Activated CD4-positive, alpha-beta T cell treated with anti-CD3 and anti-CD28 coated beads, Interleukin-2, amount 50 U/mL, for 24 hours (primary cell): ENCODE measurements at places on chromosomes 13 and 19.

GRCh38 chr13:100125946-100126345 lies 37.1 kb downstream of the PCCA start:
- no peak for DNase-seq

DNA sequence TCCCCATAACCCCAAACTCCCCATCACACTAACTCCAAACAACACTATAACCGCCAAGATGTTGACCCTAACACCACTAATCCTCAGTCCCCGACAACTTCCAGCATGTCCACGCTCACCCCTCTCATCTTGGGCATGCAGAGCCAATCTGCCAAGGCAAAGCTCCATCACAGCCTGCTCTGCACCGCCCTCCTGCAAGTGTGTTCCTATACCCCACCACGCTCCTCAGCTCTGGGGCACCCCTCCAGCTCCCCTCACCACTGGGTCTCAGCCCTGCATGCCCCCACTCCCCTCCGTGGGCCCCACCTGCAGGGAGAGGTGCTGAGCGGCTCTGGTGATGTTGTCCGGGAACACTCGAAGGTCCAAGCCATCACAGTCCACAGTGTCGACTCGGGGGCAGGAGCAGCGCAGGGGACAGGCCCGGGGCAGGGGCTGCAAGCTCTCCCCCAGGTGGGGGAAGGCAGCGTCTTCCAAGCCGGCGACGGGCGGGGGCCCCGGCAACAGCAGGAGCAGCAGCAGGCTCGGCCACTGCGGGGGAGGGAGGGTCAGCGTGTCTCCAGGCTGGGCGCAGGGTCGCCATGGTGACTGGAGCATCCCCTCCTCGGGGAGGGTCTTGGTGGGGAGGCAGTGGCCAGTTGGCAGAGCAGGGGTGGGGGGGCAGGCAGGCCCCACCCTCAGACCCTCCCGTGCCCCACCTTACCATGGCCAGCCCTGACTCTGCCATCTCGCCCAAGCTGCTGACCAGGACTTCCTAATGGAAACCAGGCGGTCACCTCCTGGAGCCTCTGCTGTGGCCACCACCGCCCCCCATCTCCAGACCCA lies 527 bp downstream of the PODNL1 start:
- no peak for DNase-seq

GRCh38 chr19:4976401-4977298 lies 7.7 kb downstream of the KDM4B start:
- no peak for DNase-seq

- DNase-seq: no peak
These were observed 10.2 kb upstream of the KPTN start for GRCh38 chr19:47494211-47494547.

- DNase-seq: no peak
These were observed 5.5 kb downstream of the ARRDC5 start for GRCh38 chr19:4897146-4897545.

GRCh38 chr13:103531278-103531677 lies 465.1 kb upstream of the SLC10A2 start:
- no peak for DNase-seq

DNA sequence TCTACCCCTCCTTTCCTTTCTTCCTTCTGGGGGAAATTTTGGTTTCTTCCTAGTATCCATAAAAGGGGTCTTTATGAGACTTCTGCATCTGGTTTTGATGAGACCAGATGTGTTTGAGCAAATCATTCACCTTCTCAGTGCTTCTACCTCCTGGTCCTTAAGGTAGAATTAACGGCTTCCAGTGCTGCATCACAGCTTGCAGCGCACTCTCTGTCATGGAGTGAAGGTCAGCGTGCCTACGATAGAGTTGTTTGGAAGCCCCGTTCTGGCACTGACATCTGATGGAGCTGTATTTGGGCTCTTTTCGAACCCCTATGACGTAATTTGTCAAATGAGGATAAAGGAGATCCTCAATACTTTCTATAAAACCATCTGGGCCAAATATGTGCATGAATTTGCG lies 164.2 kb downstream of the MTUS2 start:
- no peak for DNase-seq

- peak; percentile 21 for DNase-seq
These were observed 11.3 kb downstream of the STAP2 start for GRCh38 chr19:4327252-4327876.

- DNase-seq: no peak
These were observed 190.0 kb upstream of the GPR12 start for GRCh38 chr13:26950546-26950945.

- DNase-seq: no peak
These were observed 1.2 kb upstream of the SBK2 start for GRCh38 chr19:55538132-55538531.

GRCh38 chr13:61466280-61466679 lies 50.6 kb upstream of the PCDH20 start:
- no peak for DNase-seq

DNA sequence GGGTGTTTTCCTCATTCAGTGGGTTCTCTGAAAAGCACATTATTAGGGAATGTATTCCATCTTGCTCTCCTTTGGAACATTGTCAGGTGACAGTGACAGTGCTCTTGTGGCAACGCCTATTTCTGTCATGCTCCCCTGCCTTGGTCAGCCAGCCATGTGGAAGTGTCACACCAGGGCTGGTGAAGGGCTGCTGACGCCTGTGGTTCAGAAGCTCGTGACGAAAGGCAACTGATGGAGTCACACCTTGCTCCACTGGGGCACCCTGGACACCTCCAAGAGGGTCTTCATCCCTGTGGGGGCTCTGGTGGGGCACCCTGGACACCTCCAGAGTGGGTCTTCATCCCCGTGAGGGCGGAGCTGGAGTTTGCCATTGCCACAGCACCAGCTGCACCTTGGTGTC lies 68.9 kb upstream of the GPR183 start:
- no peak for DNase-seq

DNA sequence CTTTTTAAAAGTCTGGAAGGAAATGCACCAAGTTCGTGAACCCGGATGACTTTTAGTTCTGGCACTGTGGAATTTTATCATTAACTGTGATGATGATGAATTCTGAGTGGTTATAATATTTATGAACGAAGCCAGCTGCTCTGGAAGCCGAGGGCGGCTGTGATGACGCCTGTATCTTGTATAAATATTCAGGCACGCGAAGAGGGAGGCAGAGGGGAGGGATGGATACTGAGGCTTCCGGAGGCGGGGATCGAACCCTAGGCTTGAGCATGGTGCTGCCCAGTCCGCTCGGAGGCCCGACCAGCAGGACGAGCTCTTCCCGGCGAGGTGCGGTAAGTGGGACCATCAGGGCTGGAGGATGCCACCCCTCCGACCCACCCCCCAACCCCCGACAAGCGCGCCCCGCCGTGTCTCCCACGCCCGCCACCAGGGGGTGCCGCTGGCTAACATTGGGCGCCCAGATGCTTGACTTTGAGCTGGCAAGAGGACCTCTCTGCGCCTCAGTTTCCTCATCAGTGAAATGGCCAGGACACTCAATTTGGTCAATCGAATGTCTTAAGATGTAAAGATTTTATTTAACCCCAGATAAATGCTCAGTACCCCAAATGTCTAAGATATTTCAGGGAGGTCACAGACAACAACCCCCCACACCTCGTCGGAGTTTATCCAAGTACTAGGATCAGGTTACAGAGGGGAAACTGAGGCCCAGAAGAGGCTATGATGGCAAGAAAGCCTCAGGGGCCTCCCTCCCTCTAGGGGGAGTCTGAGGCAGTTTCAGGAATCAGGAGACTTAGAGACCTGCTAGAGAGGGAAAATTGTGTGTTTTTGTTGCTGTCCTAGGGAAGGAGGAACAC lies 4.5 kb upstream of the RAB3A start:
- DNase-seq: peak; percentile 32

DNA sequence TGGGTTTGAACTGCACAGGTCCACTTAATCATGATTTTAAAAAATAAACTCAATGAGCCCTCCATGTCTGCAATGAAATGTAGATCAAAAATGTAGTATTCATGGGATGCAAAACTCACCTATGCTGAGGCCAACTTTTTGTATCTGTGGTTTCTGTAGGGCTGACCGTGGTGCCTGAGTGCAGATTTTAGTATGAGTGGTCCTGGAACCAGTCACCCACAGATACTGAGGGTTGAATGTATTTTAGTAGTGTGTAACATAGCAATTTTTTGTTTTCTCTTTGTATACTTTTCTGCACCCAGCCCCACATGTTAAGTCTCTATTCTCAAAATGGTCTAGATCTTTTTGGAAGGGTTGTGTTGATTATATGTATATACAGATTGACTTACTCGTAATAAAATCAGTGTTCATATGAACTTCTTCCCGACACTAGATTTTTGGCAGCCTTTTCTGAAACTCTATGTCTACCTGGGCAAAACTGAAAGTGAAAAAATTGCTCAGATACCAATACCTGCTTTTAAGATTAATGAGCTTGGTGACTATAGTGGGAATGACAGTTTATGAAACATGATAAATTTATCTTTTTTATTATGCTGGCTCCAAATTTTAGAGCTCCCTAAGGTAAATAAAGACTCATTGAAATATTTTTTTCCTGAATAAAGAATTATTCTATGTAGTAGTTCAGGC lies 51.6 kb downstream of the DNAJC15 start:
- no peak for DNase-seq

DNA sequence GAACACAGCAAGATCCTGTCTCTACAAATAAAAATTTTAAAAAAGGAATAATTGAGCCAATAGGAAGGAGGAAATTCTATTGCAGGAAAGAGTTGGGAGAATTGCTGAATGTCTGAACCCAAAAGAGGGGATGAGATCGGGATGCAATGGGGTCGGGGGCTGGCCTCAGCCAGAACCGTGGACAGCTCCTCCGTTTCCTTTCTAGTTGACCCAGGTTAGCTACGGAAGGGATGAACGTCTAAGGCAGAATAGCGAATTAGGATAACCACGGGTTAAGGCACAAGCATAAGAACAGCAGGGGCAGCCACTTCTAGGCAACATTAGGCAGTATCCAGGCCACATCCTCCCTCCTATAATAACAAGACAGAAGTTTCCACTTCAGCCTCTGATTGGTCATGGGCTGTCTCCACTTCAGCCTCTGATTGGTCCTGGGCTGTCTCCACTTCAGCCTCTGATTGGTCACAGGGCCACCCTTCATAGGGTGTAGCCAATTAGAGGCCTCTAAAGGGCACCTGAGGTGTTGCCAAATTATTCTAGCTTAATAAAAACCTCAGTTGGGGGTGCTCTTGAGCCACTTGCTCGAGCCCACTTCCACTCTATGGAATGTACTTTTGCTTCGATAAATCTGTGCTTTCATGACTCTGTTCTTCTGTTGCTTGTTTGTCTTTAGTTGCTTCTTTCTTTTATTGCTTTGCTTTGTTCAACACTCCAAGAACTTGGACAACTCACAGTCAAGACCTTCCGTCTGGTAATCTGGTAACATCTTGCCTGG lies 24.9 kb upstream of the TPM4 start:
- DNase-seq: no peak

DNA sequence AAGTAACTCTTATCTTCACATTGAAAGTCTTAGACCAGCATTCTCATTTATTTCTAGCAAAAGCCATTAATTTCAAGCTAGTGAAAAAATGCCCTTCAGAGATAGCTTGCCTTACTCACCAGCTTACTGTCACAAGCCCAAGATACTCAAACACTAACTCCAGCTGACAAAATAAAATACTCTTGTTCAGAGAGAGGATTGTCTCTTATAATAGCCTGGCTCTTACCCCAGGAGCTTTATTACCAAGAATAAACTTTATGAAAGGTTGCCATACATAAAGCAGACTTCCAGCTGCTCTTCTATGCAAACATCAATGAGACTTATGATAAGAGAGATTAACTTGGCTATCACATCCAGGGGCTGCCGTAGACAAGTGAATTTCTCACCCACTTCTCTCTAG lies 53.6 kb downstream of the XPO4 start:
- DNase-seq: no peak

- no peak for DNase-seq
These were observed 109.2 kb downstream of the ZNF486 start for GRCh38 chr19:20276011-20276731.

GRCh38 chr19:21115430-21115829 lies 26.4 kb upstream of the ZNF431 start:
- no peak for DNase-seq

- DNase-seq: no peak
These were observed 195.0 kb upstream of the SLITRK1 start for GRCh38 chr13:84077271-84077670.

DNA sequence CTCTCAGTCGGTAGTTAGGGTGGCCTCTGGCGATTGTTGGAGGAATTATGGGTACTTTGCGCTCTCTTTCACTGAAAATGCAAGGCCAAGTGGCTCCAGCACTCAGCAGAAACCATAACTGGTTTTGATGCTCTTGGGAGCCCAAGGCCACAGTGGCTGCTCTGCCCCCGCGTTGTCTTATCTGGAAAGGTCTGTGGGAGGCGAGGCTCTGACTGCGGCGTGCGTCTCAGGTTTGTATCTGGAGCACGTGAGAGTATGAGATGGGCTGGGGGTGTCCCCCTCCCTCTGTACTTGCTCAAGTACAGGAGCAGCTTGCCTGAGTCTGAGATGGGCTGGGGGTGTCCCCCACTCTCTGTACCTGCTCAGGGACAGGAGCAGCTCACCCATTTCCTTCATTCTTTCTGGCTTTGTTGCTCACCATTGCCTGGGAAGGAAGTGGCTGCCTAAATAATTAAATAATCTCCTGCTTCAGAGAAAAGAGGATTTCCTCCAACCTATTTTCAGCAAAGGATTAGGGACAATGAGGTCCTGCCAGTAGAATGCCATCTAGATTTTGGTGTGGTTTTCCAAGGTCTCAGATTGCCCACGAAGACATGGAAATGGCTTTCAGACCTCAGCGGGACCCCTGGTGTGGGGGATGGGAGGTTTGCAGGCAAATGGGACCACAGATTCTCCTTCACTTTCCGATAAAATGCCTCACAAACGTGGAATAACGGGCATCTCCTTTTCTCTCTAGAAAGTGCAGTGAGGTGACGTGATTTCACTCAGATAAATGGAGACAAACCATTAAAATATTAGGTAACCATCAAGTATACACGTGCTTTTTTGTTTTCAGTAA lies 14.7 kb downstream of the ATP11A start:
- no peak for DNase-seq

DNA sequence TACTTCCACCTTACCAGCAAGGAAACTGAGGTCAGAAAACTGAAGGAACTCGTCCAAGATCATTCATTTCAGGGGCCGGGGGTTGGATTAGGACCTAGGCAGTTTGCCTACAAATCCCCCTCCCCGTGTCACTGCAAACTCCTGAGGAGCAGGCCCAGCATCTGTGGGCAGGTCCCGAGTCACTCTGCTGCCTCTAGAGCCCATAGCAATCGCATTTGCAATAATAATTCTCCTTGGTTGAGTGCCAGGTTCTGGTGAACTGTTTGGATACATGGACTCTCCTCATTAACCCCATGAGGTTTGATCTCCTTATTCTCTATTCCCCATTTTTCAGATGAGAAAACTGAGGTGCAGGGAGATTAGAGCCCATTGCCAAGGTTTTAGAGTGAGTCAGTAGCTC lies 903 bp downstream of the PIN1 start:
- DNase-seq: no peak

- DNase-seq: no peak
These were observed 12.9 kb downstream of the CC2D1A start for GRCh38 chr19:13918726-13919411.
